ENCODE measurements at places on chromosomes 5 and 9. TPM values are rescaled to one million over a fixed set of nuclear protein-coding genes. Genes with fewer than 3 reads are reported as not detected.

Gene BTNL8
- total RNA-seq = not detected

- no peak for DNase-seq
Observed at GRCh38 chr9:92607773-92608172, 62.2 kb downstream of the IPPK start.

- DNase-seq = no peak
Observed at GRCh38 chr9:134663084-134663483, 21.5 kb downstream of the COL5A1 start.

GRCh38 chr5:150780187-150780692 is 1.7 kb downstream of the SMIM3 start:
- DNase-seq = no peak
